Activated effector memory CD4-positive, alpha-beta T cell treated with Interleukin-2 at 50 U/mL for 16 hours (primary cell): ENCODE measurements at places on chromosomes 13 and 19.

DNA sequence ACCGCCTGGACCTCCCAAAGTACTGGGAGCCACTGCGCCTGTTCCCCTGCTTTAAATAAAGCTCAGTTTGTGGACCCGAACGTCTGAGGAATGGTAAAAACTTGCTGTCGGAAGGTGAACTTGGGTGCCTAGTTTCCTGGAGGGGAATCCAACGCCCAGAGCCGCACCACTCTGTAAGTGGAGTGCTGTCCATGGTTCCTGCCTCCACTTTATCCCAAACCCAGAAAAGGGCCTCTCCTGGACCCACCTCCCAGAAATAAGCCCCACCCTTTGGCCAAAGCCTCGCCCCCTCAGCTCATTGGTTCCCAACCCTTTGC, 2.3 kb downstream of the ANO8 start:
- no peak for DNase-seq

DNA sequence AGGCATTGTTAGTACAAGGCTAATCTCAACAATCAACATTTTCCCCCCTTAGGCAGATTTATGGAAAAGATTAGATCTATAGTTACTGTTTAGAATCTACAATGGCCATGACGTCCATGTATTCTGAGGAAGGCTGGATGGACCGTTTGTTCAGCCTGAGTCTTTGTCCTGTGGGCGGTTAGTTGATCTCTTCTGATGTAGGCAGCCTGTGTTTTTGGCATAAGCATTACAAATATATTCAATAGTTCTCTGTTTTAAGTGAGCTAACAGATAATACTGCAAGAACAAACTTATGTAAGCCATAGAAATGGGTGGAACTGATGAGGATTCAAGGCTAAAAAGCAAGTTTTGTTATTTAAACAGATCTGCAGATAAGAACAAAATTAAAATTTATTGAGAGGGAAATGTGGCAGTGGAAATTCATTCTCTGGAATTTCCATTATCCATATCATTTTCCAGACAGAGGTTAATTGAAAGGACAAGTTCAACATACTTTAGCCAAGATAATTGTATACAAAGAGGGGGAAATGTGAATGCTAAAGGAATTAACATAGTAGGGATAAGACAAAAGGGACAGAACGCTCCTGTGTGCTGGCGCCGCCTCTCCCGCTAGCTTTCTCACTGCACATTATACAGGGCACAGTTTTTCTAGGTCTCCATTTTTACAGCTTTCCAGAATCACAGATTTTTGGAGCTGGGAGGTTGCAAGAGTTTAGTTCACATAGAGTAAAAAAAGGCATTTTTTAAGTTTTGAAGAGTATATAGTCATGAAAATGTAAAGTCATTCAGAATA, 48.6 kb downstream of the FAM124A start:
- no peak for DNase-seq

GRCh38 chr19:16373989-16374388, 49.4 kb downstream of the KLF2 start:
- DNase-seq, result no peak

- DNase-seq, result no peak
Observed at GRCh38 chr13:91405240-91405639, 6.8 kb downstream of the GPC5 start.

GRCh38 chr13:29162638-29163235, 342.6 kb downstream of the MTUS2 start:
- DNase-seq, result no peak

DNA sequence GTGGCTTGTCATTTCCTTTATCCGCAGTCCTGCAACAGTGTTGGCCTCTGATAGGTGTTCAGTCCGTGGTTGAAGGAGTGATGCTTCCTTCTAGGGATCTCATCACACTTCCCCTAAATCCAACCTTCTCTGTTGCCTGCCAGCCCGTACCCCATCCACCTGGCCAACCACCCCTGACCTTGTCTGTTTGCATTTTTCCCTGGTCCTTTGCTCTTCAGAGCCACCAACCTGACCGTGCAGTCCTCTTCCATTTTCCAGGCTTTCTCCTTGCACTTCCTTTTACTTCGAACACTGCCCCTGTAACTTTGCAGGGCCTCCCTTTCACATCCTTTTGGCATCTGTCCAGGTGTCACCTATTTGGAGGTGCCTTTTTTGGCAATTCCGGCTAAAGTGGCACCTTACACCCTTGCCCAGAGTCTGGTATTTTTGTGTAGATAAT, 696 bp downstream of the ZNF460 start:
- no peak for DNase-seq

DNA sequence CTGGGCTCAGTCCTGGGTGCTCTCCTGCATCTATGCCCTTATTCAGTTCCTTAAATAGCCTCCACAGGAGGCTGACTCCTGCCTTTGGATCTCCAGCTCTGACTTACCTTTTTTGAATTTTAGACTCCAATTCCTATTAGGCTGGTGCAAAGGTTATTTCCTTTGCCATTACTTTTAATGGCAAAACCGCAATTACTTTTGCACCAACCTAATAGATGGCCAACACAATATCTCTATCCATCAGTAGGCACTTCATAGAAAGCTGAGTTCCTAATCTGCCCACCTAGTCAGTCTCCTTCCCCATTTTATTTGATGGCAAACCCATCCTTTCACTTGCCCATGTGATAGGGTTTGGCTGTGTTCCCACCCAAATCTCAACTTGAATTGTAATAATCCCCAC, 95.3 kb downstream of the CACNA1A start:
- DNase-seq, result no peak

DNA sequence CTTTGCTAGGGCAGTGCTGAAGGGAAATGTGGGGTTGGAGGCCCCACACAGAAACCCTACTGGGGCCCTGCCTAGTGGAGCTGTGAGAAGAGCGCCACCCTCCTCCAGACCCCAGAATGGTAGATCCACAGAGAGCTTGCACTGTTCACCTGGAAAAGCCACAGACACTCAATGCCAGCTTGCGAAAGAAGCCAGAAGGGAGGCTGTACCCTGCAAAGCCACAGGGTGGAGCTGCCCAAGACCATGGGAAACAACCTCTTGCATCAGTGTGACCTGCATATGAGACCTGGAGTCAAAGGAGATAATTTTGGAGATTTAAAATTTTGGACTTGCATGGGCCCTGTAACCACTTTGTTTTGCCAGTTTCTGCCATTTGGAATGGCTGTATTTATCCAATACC, 615.4 kb upstream of the MIR17HG start:
- DNase-seq, result no peak

- DNase-seq, result no peak
Observed at GRCh38 chr19:17654993-17655392, 33.2 kb downstream of the UNC13A start.

- DNase-seq, result no peak
Observed at GRCh38 chr13:99721606-99722337, 220.5 kb downstream of the TM9SF2 start.

DNA sequence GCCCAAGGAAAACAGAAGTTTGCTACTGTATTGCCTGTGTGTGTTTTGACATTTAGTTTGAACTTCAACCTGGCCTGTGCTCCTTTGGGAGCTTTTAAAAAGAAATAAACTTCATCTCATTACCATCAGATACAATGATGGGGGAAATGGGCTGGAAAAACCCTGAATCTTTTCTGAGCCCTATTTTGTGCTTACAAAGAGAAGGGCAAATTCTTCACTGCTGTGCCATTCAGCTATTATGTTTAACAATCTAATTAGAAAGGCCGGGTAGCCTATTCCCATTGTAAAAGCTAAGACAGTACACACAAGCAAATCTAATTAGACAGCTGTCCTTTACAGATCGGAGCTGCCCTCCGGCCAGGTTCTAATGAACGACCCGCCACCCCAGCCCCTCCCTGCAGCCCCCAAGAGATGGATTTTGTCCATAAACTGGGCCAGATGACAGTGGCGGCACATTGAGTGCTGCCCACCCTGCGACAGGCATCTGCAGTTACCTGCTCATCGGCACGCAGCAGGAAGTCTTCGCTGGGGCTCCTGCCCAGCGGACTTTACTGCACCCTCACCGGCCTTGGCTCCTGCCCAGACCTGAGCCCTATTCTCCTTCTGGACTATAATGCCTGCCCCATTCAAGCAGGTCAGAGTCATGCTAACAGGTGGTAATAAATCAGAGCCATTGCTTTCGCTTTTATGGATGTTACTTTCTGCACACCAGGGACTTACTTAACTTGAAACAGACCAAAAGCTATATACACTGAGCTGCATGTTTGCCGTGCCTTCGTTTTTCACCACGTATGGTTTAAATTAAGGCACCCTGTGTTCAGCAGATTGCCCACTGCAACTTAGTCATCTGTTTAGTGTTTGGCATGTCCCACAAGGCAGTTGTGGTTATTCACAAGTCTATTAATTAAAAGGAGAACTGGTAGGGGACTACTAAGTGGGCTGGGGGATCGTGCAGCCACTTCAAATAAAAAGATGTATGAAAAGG, 549.6 kb downstream of the FGF9 start:
- no peak for DNase-seq

- DNase-seq, result no peak
Observed at GRCh38 chr19:441213-441836, 19.5 kb downstream of the SHC2 start.

GRCh38 chr19:37999309-38000213, 92.6 kb downstream of the SIPA1L3 start:
- no peak for DNase-seq

- DNase-seq, result no peak
Observed at GRCh38 chr19:17337675-17338432, 501 bp downstream of the GTPBP3 start.

DNA sequence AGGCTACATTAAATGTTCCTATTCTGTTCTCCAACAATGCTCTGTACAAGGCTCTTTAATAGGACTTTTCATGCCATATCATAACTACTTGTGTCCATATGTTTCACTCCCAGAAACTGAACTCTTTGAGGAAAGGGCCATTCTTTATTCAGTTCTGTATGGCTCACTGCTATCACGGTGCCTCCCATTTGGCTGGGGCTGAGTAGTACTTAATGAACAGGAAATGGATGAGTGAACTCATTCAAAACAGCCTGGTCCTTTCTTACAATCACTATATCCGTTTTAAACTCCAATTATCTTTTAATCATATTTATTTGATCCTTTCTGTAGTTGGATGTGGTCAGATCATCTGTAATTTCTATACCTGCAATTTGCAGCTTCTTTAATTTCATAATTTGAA, 410.6 kb downstream of the TBC1D4 start:
- no peak for DNase-seq

GRCh38 chr19:6185093-6185834, 49.8 kb downstream of the ACSBG2 start:
- DNase-seq, result no peak

DNA sequence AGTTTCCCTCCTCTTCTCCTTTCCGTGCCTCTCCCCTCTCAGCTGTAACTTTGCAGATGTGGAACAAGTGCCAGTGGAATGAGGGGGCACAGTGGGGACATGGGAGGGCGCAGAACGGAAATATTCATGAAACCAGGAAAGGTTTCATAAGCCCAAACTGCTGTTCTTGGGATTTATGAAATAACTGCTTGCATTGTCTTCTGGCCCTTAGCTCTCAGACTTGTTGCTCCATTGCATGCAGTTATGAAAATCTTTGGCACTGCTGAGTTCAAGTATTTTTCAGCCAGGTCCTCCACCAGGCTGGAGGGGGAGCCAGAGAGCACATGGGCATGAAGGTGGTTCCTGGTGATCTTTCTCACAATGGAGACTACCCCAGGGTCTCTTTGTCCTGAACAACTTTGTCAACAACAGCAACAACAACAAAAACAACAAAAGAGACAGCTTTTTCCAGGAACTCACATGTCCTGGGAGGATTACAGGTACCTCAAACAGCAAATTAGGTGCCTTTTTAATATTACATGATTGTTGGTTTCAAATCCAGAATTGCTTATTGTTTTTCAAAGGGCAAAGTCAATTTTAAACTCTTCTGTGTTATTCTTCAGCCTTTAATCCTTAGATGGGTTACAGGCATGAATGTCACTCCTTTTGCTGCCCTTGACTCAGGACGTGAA, 1.5 kb downstream of the RGCC start:
- peak; percentile 51 for DNase-seq

- no peak for DNase-seq
Observed at GRCh38 chr13:93145199-93145598, 81.4 kb upstream of the GPC6 start.

- no peak for DNase-seq
Observed at GRCh38 chr19:55588738-55589137, 8.1 kb upstream of the ZNF579 start.

- DNase-seq, result no peak
Observed at GRCh38 chr13:33245505-33246158, 39.9 kb downstream of the STARD13 start.

DNA sequence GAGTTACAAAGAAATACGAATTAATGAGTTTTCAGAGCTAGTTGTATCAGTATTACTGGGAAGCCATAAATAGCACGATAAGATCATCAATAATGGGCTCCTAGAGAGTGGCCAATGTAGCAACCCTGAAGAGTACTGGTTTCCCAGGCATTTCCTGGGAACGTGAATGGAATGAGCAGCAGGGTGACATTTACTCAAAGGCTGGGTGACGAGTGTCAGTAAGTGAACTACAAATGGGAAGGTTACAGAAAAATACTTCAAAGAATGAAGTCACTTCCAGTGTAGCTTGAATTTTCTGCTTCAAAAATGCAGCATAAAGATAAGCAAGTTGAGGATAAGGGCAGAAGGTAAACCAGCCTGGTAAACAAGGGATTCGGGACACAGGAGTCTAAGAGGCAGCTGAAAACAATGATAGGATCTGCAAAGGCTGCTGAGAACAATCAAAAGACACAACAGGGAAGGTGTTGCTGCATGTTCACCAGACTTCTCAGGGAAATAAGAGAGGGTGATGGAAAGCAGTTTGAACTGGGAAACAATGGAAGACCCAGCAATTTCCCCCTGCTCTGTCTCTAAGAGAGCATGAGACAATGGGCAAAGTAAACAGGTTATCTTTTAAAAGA, 48.6 kb upstream of the POSTN start:
- DNase-seq, result no peak

GRCh38 chr13:106522898-106523525, 12.4 kb downstream of the EFNB2 start:
- DNase-seq, result no peak

GRCh38 chr19:38736036-38736412, 8.2 kb downstream of the CAPN12 start:
- peak; percentile 42 for DNase-seq

DNA sequence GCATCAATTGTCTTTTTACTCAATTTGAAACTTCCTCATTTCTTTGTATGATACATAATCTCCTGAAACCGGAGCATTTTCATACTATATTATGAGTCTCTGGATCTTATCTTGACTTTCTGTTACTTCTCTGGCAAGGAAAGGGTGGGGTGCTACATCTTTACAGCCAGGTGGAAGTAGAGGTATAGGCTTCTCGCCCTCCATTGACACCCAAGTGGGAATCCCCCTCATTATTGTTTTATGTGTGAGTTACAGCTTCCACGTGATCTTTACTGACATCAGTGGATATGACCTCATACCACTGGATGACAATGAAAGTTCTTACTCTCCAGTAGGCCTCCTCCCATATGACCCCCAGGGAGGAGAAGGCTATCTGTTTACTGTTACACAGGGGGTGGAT, 262.1 kb upstream of the DACH1 start:
- DNase-seq, result no peak
